ENCODE measurements at places on chromosomes 3 and 15. TPM values are rescaled to one million over a fixed set of nuclear protein-coding genes. Genes with fewer than 3 reads are reported as not detected.

Gene NUP210
- total RNA-seq: 7.9 TPM

Gene ROBO2
- under 0.01 TPM for total RNA-seq

Gene LZTFL1
- total RNA-seq: 11.1 TPM

Gene SNX22
- 0.16 TPM for total RNA-seq

Gene TMEM108
- total RNA-seq: under 0.01 TPM

Gene IFRD2
- 85.9 TPM for total RNA-seq

Gene FOXP1
- total RNA-seq: 27.7 TPM

Gene ECE2
- not detected for total RNA-seq

Gene CHMP2B
- 10.8 TPM for total RNA-seq

Gene TSEN2
- total RNA-seq: 7.0 TPM

Gene STAC
- total RNA-seq: 7.4 TPM
